WERI-Rb-1 (cell line): ENCODE measurements at places on chromosomes 7 and 10.

- no peak for DNase-seq
Measured at GRCh38 chr10:50679149-50679548, 55.4 kb upstream of the SGMS1 start.

DNA sequence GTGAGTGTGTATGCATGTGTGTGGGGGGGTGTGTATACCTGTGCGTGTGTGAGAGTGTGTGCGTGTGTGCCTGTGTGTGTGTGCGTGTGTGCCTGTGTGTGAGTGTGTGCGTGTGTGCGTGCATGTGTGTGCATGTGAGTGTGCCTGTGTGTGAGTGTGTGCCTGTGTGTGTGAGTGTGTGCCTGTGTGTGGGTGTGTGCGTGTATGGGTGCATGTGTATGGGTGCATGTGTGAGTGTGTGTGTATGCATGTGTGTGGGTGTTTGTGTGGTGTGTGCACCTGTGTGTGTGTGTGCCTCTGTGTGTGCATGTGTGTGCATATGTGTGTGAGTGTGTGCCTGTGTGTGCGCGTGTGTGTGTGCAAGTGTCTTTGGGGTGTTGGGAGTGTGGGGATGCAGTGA, 6.4 kb downstream of the ANTXRL start:
- DNase-seq, result no peak

- no peak for DNase-seq
Measured at GRCh38 chr10:101768791-101769170, 7.1 kb downstream of the FGF8 start.

- DNase-seq, result no peak
Measured at GRCh38 chr10:127963136-127963535, 56.2 kb downstream of the PTPRE start.

GRCh38 chr7:111727905-111728634, 165.8 kb upstream of the IMMP2L start:
- DNase-seq, result no peak

- no peak for DNase-seq
Measured at GRCh38 chr7:41891950-41892349, 189.1 kb upstream of the INHBA start.
